ENCODE measurements at places on chromosomes 3 and 15. TPM values are rescaled to one million over a fixed set of nuclear protein-coding genes. Genes with fewer than 3 reads are reported as not detected.

The ACTC1 gene
- total RNA-seq = 0.20 TPM

The KLHL40 gene
- not detected for total RNA-seq

The CYP8B1 gene
- not detected for total RNA-seq

The FANCD2OS gene
- total RNA-seq = not detected

The IQCH gene
- total RNA-seq = 1.8 TPM

The MAP1A gene
- 0.57 TPM for total RNA-seq

The CCR8 gene
- not detected for total RNA-seq

Measured in A549 treated with Mapracorat at 1 μM for 4 hours (cell line).